ENCODE measurements at places on chromosomes 16 and 17.
A peak's percentile ranks its signal among the peaks of the same experiment; 100 is the strongest.

DNA sequence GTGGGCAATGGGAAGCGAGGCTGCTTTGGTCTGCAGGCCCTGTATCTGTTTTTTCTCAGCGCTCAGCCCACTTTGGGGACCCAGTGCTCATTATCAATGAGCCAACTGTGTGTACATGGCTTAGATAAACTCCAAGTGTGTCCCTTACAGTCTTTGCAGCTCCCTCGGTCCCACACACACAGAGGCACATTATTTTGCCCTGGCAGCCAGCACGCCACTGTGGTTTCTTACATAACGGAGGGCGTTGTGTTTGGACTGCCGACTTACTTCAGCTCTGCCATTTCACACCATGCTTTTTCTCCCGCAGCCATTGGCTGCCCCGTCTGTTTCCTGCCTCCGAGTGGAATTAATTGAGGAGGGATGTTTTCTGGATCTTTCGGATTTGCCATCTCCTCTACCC, 56.5 kb upstream of the CLEC18A start:
- no peak for DNase-seq

DNA sequence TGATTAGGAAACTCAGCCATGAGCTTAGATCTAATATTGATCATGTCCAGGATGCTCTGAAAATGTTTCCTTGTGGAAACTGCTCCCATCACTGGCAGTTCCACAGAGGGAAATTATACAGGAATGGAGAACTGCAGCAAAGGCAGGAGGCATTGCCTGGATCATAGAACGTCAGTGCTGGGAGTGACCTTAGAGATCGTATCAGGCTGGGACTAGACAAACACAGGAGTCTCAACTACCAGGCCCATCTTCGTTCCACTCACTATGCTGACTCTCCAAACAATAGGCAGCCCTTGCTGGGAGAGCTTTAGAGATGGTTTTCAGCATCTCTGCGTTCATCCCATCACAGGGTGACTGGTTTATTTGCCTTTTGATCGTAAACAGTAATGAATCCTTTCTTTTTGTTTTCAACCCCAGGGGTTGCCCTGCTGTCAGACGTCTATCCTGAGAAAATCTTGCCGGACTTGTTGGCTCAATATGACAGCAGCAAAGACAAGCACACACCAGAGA, 130.3 kb downstream of the TANGO6 start:
- DNase-seq, result no peak

DNA sequence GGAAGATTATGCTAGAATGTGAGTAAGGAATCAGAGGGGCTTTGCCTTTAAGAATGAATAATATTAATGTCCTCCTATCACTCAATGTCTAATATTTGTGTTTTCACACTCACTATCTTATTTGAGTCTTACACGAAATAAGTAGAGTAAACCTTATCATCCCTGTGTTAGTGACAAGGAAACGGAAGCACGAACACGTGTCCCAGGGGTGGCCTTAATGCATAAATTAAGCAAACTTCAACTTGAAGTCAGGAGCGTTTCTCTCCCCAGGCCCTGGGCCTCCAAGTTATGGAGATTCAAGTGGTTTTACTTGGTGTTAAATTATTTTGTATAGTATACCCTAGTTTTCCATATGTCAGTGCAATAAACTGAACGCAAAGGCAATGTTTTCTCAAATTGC, 96.0 kb downstream of the WDR59 start:
- DNase-seq, result no peak

DNA sequence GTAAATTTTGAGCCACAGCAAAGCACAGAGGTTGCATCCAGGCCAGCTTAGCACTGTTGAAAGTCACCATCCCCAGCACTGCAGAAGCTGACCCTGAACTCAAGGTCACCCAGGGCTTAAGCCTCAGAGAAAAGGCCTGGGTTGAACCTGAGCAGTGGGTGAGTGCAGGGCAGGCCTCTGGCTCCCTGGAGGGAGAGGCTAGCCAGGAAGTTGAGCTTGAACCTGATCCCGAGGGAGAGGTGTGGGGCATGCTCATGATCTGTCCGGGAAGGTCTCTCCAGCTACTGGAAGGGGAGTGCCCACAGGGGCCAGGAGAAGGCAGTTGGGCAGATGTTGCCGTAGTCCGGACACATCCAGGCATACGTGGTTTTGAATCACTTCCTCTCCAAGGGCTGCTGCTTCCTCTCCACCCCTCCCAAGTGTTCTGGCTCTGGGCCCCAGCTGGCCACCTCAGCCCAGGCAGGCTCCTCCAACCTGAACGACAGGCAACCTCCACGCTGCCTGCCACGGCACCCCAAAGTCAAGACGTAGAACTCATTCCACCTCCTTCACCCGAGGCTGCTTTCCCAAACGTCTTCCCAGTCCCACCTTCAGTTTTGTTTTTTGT, 18.4 kb downstream of the CARHSP1 start:
- peak; percentile 14 for DNase-seq

- no peak for DNase-seq
Measured at GRCh38 chr17:55632236-55632635, 90.4 kb downstream of the TMEM100 start.

DNA sequence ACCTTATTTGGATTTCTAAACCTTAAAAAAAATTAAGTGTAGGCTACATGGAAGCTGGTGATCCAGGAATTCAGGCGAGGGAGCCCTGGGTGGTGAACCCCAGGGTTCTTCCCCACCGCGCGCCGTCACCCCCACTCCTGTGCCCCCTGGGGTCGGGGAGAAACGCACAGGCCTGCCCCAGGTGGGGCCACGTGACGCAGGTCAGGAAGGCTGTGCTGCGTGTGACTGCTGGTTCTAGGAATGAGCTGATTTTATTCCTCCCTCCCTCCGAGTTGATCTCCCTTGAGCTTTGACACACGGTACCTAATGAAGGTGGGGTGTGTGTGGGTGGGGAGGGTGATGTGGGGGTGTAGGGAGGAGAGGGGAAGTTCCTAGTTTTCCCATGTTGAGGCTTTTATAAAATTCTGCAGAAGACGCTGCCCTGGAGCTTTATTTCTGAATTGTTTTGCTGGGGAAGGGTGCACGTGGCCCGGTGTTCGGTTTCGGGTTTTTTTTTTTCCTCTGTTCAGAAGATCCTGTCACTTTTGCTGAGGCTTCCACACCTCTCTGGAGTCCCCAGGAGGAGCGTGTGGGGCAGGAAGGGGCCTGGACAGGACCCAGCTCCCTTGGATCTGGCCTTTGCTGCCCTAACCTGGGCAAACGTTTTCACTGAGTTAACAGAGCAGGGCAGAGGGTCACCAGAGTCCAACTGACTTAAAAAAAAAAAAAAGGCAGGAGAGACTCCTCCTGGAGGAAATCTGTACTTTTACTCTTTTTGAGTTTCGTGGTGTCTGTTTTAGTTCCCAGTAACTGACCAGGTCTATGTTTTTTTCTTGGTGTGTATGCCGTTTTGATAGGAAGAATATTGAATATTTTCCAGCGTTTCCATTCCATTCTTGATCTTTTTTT, 55.8 kb upstream of the GSE1 start:
- DNase-seq, result no peak

DNA sequence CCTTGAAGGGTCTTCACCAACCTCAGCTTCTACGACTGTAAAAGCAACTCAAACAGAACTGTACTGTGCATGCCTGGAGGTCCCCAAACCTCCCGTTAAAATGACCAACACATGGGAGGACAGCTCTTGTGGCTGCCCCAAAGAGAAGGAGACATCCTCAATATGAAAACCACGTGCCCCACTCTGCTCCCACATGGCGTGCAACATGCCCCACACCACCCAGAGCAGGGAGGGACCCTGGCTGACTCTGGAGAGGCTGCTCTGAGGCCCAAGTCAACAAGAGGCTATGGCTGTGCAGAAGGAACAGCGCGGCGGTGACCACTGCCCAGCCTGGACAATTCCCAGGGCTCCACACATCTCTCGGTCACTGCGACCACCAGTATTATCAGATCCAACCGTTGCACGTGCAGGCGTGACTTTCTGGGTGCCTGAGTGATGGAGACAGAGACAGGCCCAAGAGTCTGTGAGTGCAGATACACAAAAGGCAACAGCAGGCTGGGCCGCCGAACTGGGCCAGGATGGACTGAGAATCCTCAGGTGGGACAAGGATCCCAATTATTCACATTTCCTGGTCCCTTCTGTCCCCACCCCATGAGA, 1.4 kb downstream of the PLD6 start:
- no peak for DNase-seq

GRCh38 chr16:9139965-9140364, 48.5 kb downstream of the HAPSTR1 start:
- DNase-seq, result peak; percentile 16

GRCh38 chr16:11630046-11630767, 38.0 kb upstream of the SNN start:
- no peak for DNase-seq

GRCh38 chr16:11851294-11852091, at the start of gene RSL1D1:
TSS of gene RSL1D1 (minus strand) at chr16:11851542. CDS start at chr16:11851512, 30 bp downstream.
- DNase-seq, result peak; percentile 80

- no peak for DNase-seq
Measured at GRCh38 chr17:1710807-1711553, 803 bp upstream of the TLCD2 start.

GRCh38 chr17:19318611-19319010, 43.9 kb downstream of the B9D1 start:
- no peak for DNase-seq

- DNase-seq, result no peak
Measured at GRCh38 chr17:68396226-68397107, 60.8 kb downstream of the WIPI1 start.

DNA sequence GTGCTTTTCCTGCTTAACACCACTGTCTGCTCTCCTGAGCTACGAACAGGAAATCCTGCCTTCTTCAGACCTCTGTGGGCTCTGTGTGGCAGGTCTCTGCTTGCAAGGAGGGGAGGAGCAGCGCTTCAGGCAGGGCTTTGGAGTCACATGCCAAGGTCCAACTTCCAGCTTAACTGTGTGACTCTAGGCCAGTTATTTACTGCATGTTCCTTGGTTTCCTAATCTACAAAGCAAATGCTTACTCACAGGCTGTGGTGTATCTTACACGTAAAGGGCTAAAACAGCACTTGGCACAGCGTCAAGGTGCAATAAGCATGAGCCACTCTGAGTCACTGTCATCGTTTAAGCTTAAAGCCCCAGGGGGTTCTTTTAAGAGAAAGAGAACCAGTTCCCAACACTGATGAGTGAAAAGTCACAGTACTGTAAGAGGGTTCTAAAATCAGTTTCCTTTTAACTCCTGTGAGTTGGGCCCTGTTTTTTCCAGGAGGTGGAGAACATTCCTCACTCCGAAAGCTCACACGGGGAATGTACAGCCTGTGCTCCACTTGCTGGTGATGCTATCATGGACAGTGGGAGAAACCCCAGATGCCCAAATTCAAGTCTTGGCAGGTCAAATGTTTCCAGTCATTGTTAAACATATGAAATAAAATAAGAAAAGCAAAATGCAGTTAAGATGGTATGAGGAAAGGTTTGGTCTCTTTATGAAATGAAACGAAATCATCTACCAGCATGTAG, 54.1 kb upstream of the BCAR1 start:
- DNase-seq, result peak; percentile 65

- DNase-seq, result peak; percentile 51
Measured at GRCh38 chr17:41322094-41322902, 6.8 kb upstream of the KRTAP17-1 start.

DNA sequence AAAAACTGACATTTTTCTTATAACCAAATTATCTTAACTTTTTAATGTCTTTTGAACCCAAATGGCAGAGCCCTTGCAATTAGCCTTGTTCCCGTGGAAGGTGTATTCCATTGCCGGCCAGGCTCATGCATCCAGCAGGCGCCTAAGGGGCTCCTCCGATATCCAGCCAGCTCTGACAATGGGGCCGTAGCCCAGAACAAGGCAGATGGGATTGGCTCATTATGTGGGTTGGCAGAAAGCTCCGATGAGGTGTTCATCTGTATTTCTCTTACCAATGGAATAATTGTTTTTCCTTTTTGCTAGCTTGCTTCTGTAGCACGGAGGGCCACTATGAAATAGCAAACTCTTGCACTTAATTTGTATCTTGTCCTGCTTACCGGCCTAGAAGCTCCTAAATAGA, 208.2 kb upstream of the CHMP6 start:
- no peak for DNase-seq

GRCh38 chr17:60156746-60157145, 7.0 kb downstream of the CA4 start:
- no peak for DNase-seq

DNA sequence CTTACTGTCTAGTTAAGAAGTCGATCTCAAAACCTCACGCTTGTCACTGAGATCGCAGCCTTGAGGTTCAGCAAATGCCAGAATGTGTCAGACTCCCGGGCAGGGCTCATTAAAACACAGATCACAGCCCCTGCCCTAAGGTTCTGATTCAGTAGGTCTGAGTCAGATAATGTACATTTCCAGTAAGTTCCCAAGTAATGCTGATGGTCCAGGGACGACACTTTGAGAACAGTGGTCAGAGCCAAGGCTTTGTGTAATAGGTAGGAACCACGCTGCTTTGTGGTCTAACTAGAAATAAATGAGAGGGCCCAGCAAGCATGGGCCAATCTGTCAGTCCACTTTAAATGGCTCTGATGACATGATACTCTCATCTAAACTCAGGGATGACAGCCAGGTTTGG, 228.6 kb downstream of the ZFHX3 start:
- DNase-seq, result no peak

DNA sequence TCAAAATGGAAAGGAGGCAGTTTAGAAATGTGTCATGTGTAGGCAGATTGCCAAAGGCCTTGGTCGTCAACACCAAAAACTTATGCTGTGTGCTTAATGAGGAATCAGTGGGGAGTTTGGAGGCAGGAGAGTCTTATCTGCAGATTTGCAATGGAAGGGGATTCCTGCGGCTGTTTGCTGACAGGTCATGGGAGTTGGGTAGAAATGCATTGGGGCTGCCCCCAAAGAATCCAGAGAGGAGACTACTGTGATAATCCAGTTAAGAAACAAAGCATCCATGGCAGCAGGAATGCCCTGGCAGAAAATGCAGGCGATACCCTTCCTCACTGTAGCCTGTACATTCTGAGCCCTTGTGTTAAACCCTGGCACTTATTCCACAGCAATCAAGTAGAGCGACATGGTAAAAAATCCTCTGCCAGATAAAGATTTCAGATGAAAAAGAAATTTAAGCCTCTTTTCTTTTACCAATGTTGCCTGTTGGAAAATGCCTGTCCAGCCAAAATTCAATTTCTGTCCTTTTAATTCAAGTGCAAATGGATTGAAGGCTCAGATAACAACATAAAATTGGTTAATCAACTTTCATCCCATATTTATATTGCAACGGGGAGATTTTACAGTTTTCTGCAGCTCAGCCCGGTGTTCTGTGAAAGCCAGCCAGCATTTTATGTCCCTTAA, 491.0 kb upstream of the CDH5 start:
- no peak for DNase-seq

GRCh38 chr16:25700547-25700946, 8.8 kb downstream of the HS3ST4 start:
- no peak for DNase-seq

- no peak for DNase-seq
Measured at GRCh38 chr17:7997186-7997585, 5.2 kb upstream of the GUCY2D start.

- no peak for DNase-seq
Measured at GRCh38 chr16:23104032-23104955, 45.0 kb downstream of the USP31 start.
